Amniotic epithelial cell (primary cell): ENCODE measurements at places on chromosomes 3 and 15.

DNA sequence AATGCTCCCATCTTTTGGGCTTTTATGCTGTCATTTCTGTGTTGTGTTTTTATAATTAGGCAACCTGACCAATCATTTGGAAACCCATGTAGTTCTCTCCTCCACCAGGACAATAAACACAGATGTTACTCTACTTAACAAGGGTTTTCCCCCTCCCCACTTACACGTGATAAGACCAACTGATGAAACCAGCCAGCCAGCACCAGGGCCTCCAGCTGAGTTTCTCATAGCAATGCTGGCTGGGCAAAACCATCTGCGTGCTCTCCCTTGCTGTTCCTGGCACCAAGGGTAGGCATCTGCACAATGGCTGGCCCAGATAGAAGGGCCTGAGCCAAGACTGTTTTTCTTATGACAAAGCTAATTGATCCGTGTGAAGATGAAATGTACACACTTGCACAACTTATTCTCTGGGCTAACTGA is 310.4 kb downstream of the PLCL2 start:
- DNase-seq, result peak; percentile 47

DNA sequence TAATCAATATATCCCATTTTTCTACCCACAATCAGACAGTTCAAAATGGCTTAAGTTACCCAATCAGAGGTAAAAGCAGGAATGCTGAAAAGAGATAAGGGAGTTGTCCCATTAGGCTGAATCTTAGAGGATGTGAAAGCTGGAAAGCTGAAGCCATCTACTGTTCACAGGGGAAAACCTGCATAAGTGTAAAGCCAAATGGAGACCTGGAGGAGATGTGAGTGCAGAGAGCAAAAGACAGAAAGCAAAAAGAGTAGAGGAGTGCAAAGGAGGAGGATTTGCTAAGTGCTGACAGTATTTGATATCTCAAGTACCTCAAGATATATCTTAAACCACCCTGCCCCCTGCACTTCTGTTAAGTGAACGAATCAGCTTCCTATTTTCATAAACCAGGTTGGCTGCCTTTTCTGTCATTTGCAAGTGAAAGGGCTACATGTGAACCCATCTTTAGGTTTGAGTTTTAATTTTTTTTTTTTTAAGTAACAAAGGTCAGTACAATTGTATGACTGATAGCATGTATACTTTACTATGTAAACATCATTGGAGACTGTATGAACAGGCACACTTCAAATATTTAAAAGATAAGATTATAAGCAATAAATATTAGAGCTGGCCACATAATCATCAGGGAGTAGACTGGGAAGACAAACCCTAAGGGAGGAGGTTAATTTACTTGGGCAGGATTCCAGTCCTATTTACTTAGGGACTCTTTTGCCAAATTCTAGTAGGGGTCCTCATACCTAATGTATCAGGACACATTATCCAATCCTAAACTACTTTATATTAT is 22.8 kb upstream of the P2RY1 start:
- DNase-seq, result no peak

DNA sequence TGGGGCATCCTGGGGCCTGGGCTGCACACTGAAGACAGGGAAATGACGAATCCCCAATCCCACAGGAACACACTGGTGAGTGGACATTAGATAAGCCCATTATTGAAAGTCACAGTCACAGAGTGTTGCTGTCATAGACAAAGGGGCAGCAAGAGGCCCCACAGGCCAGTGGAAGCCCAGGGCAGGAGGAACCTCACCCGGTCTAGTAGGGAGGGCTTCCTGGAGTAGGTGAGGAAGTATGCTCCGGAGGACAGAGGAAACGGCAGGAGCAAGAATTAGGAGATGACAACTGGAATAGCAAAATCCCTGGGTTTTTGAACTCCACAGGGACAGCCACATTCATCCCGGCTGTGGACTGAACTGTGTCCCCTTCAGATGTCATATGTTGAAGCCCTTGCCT is 101.2 kb downstream of the TPRA1 start:
- no peak for DNase-seq

- no peak for DNase-seq
Observed at GRCh38 chr15:41507820-41508290, 5.8 kb downstream of the LTK start.

DNA sequence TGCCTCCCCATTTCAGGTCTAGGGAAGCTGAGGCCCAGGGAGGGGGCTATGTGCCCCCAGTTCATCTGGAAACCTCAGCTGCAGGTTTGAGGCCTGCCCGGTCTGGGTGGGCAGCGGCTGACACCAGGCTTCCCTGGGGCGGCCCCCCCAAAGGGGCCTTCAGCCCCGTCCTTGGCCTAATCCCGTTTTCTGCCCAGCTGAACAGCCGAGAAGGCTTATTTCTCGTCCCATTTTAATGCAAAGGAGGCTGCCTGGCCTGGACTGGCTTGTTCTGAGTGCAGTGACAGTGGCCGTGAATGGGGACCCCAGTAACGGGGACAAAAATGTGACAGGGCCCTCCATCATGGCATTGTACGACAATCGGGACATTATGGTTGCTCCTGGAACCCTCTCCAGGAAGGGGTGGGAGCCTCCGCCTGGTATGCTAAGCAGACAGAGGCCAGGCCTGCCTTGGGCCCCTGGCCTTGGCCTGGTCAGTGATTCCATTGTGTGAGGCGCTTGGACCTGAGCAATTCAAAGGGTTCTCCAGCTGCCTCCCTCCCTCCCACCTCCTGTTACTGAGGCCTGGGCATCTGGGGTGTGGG is 93.9 kb downstream of the WNT7A start:
- no peak for DNase-seq

- peak; percentile 2 for DNase-seq
Observed at GRCh38 chr3:117628823-117629291, 919.3 kb downstream of the TUSC7 start.

- peak; percentile 43 for DNase-seq
Observed at GRCh38 chr3:170563712-170564423, 22.0 kb downstream of the SLC7A14 start.

GRCh38 chr15:49212897-49213296 is 42.9 kb downstream of the GALK2 start:
- DNase-seq, result no peak
